CD4-positive, alpha-beta T cell treated with Interleukin-6 for 4 hours (primary cell): ENCODE measurements at places on chromosomes 7 and 10.
A peak's percentile ranks its signal among the peaks of the same experiment; 100 is the strongest.

- DNase-seq: no peak
These were observed 498.3 kb downstream of the GFRA1 start for GRCh38 chr10:115774721-115775120.

DNA sequence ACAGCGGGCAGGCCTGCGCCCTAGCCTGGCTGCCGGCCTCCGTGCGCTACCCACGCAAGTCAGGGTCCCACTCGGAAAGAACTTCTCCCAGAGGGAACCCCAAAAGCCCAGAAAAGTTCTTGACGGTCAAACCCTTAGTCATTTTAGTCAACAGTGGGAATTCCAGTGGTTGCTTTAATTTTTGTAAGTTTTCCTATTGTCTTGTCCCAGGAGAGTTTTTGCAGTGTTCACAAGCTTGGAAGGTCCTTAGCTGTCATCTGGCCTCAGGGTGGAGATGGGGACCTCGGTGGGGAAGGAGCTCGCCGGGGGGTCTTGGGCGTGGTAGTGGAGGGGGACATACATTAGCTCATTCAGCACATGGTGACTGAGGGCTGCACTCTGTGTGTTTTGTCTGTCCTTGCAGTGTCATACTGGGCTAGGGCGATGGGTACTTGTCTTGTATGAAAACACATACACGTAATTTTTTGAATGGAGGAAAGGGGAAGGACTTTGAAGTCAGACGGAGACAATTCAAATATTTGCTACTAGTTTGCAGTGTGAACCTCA is 736 bp downstream of the MINDY4 start:
- DNase-seq: peak; percentile 5

DNA sequence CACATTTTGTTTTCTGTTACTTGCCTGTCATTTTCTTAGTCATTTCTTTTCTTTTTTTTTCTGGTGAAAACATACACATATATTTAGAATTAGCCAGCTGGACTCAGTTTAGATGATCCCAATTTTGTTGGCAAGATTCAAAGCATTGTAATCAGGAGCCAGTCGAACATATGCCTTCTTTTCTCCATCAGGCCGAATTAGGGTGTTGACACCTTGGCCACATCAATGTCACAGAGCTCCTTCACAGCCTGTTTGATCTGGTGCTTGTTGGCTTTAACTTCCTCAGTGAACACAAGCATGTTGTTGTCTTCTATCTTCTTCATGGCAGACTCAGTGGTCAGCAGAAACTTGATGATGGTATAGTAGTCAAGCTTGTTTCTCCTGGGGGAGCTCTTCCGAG is 32.6 kb downstream of the PHF14 start:
- DNase-seq: no peak

GRCh38 chr7:105600720-105601550 is 19.6 kb upstream of the EFCAB10 start:
- no peak for DNase-seq

- DNase-seq: no peak
These were observed 43.2 kb upstream of the GSAP start for GRCh38 chr7:77459311-77459726.

- no peak for DNase-seq
These were observed 75.3 kb upstream of the GRB10 start for GRCh38 chr7:50857804-50858489.

- no peak for DNase-seq
These were observed 335.3 kb upstream of the KLF6 start for GRCh38 chr10:4120096-4120853.
